ENCODE measurements at places on chromosomes 2 and 18.

DNA sequence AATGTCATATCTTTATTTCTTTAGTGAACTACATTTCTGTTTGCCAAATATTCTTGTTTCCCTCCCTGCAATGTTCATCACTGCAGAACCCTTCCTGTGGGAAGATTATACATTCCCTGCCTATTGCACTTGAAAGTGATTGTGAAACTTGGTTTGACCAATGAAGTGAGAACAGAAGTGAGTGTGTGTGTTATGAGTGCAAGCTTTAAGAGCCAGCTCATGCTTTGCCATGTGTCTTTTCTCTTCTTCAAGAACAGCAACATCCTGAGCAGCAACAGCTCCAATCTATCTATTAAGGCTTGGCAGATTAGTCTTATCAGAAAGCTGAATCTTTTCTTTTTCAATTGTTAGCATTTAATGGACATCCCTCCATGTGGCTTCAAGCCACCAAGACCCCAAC lies 42.0 kb upstream of the UBE2E3 start:
- DNase-seq, result no peak

DNA sequence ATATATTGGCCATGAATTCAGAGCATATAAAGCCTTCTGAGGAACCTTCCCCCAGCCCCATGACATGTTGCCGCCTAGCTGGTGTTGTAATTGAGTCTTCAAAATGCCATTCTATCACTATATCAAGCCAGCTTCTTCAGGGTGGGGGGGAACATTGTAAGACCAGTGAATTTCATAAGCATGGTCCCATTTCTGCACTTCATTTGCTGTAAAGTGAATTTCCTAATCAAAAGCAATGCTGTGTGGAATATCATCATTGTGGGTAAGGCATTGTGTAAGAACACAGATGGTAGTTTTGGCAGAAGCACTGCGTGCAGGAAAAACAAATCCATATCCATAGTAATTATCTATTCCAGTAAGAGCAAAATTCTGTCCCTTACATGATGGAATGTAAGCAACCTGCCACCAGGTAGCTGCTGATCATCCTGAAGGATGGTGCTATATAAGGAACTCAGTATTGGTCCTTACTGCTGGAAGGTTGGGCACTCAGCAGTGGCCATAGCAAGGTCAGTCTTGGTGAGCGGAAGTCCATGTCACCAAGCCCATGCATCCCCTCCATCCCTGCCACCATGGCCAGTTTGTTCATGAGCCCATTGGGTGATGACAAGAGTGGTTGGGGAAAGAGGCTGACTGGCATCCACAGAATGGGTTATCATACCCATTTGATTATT lies 159.4 kb downstream of the COPS8 start:
- no peak for DNase-seq

- no peak for DNase-seq
Observed at GRCh38 chr2:74099271-74099670, 48.4 kb downstream of the BOLA3 start.

DNA sequence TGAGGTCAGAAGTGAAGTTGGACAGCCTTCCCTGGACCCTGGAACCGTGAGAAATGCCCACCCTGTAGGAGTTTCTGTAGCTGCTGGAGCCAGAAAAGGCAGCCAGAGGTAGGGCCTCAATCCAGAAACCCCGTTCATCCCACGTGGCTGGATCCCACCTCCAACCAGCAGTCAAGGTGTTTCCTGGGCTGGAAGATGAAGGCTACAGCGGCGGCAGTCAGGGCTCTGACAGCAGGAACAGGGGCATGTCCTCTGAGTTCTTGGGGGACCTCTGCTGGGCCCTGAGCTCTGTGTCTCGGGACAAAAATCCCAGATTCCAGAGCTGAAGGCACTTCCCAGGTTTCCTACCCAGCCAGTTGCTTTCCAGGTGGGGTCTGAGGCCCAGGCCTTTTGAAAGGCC lies 218.2 kb downstream of the KLHL29 start:
- no peak for DNase-seq

DNA sequence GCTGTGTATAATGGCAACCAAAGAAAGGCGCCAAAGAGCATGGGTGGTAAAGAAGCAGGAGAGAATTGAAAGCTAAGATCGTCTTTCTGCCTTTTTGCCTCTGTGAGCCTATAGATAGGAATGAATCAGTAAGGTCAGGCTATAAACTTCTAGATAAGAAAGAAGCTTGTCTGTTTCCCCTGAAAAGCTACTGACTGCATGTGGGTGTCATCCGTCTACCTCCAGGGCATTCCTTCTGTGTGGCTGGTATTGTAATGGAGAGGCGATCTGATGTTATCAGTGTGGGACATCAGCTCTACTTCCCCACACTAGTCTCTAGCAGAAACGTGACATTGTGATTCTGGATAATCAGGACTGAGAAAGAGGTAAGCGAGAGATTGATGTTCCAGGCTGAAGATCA lies 63.4 kb upstream of the PLA2R1 start:
- no peak for DNase-seq

DNA sequence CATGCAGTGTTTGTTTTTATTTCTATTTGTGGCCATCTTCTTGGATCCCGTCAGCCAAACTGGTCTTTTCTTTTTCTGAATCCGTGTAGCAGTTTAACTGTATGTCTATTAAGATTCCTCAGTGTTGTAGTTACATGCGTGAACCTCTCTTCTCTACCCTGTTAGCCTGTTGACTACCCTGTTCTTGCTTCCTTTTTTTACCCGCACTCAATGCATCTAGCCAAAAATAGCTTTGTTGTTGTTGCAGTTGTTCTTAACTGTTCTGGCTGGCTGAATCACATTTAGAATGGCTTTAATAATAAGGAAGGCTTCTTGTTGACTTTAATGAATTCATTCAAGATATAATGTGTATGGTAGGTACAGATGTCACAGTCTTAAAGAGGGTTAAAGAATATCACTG lies 137.1 kb downstream of the LCLAT1 start:
- DNase-seq, result no peak

DNA sequence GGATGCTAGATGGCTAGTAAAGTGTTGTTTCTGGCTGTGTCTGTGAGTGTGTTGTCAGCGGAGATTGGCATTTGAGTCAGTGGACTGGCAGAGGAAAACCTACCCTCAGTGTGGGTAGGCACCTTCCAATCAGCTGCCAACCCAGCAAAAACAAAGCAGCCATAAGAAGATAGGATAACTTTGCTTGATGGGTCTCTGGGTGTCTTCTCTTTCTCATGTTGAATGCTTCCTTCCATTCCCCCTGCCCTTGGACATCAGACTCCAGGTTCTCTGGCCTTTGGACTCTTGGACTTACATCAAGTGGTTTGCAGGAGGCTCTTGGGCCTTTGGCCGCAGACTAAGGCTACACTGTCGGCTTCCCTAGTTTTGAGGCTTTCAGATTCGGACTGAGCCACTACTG lies 429.0 kb upstream of the ZNF804A start:
- DNase-seq, result no peak

DNA sequence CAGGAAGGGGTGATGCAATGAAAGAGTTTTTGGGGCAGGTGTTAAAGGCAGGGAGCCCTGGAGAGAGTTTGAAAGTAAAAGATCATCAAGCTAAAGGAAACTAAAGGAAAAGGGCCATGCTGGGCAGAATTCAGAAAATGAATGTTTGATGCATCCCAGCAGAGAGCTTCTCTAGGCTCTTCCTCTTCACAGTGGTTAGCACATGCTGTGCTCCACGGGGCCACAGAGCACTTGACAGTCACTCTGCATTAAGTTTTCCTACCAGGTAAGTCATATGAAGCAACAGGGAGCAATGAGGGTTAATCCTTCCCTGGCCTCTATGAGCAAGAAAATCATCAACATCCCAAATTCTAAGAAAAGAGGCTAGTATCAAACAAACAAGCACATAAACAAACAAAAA lies 895.2 kb downstream of the TRIB2 start:
- no peak for DNase-seq

DNA sequence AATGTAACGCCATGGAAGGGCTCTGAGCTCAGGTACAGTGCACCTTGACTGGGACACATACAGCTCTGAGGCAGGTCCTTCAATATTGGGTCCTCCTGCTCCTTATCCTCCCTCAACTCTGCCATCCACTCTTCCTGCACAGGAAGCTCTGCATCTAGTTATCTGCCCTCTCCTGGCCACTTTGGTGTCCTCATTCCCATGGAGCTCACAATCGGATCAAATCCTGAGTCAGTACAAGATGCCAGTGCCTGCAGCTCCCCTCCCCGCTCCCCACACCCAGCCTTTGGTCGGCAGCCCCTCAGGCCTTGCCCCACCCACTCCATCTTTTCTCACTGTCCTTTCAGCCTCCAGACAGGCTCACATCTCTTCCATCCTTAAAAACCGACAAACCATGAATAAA lies 58.0 kb downstream of the LRRFIP1 start:
- DNase-seq, result no peak

DNA sequence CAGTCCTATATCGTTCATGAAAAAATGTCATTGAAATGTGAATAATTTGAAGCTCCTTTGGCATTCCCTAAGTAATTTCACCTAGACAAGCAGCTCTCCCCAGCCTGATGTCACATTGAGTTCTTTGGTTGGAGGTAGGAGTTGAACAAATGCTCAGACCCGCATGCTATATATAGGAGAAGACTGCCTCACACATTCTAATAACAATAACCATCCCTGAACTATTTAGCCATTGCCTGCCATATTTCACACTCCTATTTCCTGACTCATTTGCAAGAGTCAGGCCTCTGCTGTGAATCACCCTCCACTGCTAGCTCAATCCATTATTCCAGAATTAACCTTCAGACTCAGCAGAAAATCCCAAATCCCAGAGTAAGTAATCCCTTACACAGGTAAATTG lies 256.6 kb upstream of the ACVR2A start:
- no peak for DNase-seq

- DNase-seq, result no peak
Observed at GRCh38 chr2:172962824-172963223, 112.8 kb upstream of the MAP3K20 start.

DNA sequence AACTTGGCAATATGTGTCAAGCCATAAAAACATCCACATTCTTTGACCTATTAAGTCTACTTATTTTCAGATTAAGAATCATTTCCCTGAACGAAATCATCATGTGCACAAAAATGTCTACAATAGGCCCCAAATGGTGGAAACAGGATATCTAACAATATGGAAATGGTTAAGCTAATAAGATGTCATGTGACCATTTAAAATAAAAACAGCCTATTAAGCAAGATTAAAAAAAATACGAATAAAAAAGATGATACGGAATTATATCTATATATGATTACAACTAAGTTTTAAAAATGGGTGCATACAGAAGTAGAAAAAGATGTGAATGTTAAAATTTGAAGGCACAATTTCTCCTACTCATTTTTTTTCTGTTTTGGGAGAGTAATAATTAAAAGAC lies 118.6 kb upstream of the ACVR1C start:
- no peak for DNase-seq

- DNase-seq, result no peak
Observed at GRCh38 chr2:157746234-157746950, 117.7 kb upstream of the ACVR1C start.

- DNase-seq, result no peak
Observed at GRCh38 chr2:196080526-196080925, 11.9 kb upstream of the DNAH7 start.

GRCh38 chr2:181130686-181131085 lies 150.3 kb downstream of the UBE2E3 start:
- DNase-seq, result no peak

GRCh38 chr2:11977766-11978524 lies 231.5 kb downstream of the LPIN1 start:
- DNase-seq, result no peak

DNA sequence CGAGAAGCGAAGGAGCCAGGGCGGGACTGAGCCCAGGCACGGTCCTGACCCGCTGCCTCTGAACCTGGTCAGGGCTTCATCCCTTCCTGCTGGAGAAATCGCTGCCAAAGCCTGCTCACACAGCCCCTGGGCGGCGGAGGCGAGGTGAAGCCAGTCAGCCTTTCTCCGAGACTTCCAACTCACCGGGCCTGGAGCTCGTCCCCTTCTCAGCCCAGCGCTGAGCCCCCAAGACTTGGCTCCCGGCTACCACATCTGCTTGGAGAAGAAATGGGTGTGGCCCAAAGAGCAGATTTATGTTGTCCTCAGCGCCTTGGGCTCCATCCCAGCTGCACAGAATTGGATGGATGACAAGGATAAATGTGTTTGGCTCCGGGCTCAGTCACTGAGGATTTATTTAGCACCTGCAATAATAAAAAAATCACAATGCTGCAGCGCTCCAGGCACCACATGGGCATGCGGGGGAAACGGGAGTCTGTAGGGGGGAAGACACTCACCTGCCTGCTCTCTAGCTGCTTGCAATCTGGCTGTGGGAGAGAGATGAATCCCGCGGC lies 64.9 kb downstream of the ACTR2 start:
- no peak for DNase-seq

- DNase-seq, result no peak
Observed at GRCh38 chr2:118936936-118937335, 5.1 kb upstream of the MARCO start.

- peak; percentile 27 for DNase-seq
Observed at GRCh38 chr2:200455958-200456421, 53.9 kb downstream of the KCTD18 start.

GRCh38 chr2:28654663-28655320 lies 96.8 kb upstream of the PPP1CB start:
- no peak for DNase-seq

DNA sequence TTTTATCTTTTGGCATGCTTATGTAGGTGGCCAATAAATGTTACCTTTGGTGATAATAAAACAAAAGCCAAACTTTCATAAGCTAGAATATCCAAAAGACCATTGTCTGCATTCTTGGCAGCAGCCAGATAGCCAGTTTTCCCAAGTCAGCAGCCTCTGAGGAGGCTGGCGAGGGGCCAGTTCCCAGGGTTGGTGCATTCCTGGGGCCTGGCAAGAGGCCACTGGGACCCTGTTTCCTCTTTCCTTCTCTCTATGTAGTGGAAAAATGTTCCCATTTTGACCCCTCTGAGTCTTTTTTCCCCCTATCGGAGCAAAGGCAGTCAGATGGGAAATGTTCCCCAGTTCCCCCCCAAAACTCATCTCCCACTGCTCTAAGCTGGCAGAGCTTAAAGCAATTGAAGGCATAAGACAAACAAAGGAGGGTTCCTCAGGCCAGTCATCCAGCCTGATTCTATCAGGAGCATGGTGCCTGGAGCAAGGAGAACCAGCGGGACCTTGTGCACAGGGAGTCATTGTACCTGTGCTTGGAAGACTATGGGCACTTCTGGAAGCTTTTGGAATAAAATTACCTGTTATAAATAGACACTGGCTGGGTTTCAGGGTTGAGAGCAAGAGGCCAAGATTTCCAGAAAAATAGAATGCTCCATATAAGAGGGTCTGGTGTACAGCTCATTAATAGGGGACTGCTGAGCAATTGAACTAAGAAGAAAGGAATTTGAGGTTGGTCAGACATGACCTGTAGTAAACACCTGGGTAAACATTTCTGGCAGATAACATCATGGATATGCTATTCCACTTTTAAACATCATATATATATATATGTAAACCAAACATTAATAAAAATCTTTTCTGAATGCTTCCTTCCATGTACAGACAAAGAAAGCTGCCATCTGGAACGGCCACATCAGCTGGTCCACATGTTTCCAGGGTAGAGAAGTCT lies 63.4 kb downstream of the NCKAP5 start:
- DNase-seq, result no peak

Data from activated T-cell treated with anti-CD3 and anti-CD28 coated beads for 48 hours (primary cell).